ENCODE measurements at places on chromosomes 4 and X. TPM values are rescaled to one million over a fixed set of nuclear protein-coding genes. Genes with fewer than 3 reads are reported as not detected.

Gene CEP135
- total RNA-seq, result 2.9 TPM

Gene GAGE12E
- total RNA-seq, result not detected

Gene HS6ST2
- total RNA-seq, result not detected

Gene ATOH1
- total RNA-seq, result not detected

Gene MAOB
- total RNA-seq, result 71.7 TPM

Gene C4orf36
- 0.97 TPM for total RNA-seq

Gene TRPC5OS
- total RNA-seq, result not detected

Gene XG
- 1.6 TPM for total RNA-seq

Gene APLN
- 7.2 TPM for total RNA-seq

Gene CLGN
- 106 TPM for total RNA-seq

Gene CACNA1F
- total RNA-seq, result 0.17 TPM

Gene GPC3
- total RNA-seq, result 7.5 TPM

Gene TMPRSS11B
- total RNA-seq, result not detected

Gene FGA
- total RNA-seq, result not detected

Gene FAAH2
- 0.29 TPM for total RNA-seq

Gene TEX13D
- not detected for total RNA-seq

Gene NHSL2
- total RNA-seq, result 4.5 TPM

Gene FAM53A
- total RNA-seq, result 1.1 TPM

Gene AR
- total RNA-seq, result 14.5 TPM

Gene CXCL5
- not detected for total RNA-seq

Gene KIT
- 1.6 TPM for total RNA-seq

Gene GAGE1
- total RNA-seq, result not detected

Gene LIAS
- total RNA-seq, result 10.4 TPM

Gene ANKRD50
- total RNA-seq, result 10.8 TPM

Gene DUX4
- total RNA-seq, result not detected

Gene ATG4A
- total RNA-seq, result 15.4 TPM

Data from right cardiac atrium (tissue), 5 donors.